ENCODE measurements at places on chromosomes 12 and 14.

DNA sequence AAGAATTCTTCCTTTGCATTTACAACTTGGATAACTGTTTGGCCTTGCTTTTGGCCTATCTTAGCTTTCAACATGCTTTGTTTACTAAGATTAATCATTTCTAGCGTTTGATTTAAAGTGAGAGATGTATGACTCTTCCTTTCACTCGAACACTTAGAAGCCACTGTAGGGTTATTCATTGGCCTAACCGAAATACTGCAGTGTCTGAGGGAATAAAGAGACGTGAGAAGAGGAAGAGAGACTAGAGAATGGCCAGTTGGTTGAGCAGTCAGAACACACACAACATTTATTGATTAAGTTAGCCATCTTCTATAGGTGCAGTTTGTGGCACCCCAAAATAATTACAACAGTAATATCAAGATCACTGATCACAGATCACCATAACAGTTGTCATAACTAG lies 62.3 kb upstream of the CCDC175 start:
- no peak for DNase-seq

DNA sequence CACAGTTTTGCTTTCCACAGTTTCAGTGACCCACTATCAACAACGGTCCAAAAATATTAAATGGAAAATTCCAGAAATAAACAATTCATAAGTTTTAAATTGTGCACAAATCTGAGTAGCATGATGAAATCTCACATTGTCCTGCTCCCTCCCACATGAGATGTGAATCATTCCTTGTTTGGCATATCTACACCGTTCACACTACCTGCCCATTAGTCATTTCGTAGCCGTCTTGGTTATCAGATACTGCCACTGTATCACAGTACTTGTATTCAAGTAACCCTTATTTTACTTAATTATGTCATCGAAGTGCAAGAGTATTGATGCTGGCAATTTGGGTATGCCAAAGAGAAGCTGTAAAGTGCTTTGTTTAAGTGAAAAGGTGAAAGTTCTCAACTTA lies 145.3 kb downstream of the SLC5A8 start:
- no peak for DNase-seq

GRCh38 chr12:122399592-122400373 lies 22.7 kb downstream of the CLIP1 start:
- peak; percentile 66 for DNase-seq

DNA sequence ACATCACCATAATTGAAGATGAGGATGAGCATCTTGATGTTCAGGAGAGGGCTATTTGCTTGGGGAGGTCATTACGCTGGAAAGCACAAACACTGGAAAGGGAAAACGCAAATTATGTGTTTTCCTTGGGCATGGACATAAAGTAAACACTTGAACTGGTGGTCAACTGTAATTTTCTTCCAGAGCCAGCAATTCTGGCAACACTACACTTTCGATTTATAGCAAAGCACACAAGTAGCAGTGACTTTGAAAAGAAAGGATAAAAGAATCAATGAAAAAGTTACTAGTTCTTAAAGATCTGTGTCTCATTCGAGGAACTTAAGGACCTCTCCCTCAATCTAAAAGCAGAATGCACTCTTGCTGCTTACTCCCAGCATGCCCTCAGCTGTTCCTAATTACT lies 2.2 kb downstream of the CLEC14A start:
- DNase-seq, result no peak

DNA sequence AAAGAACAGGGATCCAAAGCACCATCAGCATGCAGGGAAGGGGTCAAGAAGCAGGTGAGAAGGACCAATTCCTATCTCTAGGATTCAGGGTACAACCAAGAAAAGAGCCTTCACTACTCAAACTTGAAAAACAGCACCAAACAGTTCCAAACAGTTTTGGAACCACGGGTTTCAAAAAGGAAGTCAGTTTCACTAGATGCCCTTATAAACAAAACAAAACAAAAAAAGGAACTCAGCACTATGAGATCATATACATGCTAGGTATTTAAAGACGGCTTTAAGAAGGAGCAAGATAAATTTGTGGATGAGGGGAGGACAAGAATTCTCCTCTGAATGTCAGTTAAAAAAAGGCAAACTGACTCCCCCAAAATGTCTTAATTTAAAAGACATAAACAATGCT lies 6.0 kb downstream of the INSM2 start:
- DNase-seq, result no peak

DNA sequence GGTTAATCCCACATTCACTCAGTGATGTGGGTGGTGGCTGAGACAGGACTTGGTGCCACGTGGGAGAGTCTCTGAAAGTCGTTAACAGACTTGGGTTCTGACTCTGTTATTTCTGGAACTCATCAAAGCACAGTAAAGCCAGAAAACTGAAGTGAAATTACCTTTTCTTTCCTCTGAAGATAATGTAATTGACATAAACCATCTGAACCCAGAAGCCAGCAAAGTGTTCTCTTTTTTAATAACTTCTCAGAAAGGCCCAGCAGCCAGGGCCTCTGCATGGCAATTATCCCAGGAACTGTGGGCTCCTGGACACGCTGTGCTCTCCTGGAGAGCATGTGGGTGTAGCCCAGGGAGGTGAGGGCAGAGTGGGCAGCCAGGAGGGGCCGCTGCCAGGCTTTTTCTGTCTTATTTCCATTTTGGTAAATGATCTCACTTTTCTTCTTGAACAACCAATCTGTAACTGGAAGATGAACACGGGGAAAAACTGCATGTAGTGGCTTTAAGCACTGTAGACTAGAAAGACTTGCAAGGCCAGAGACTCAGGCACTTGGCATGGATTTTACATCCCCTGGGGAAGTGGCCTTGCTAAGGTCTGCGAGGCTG lies 444.1 kb upstream of the TMEM132C start:
- no peak for DNase-seq

DNA sequence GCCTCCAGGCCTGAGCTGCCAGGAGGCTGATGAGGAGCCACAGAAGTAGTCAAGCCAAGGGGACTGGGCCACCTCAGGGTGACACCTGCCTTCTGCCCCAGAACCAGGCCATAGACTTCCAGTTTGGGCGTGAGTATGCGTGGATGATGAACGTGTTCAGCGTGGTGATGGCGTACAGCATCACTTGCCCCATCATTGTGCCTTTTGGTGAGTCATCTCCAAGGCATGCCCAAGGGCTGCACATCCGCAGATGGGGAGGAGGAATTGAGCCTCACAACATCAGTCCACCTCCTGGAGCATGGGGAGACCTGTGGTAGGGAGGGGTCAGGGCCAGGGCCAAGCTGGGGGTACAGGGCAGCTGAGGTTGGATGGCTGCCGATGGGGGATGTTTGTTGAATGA lies 22.3 kb downstream of the NGB start:
- DNase-seq, result no peak

GRCh38 chr12:29234965-29235626 lies 86.0 kb downstream of the FAR2 start:
- DNase-seq, result no peak

GRCh38 chr12:81530352-81530751 lies 228.8 kb downstream of the PPFIA2 start:
- DNase-seq, result no peak

DNA sequence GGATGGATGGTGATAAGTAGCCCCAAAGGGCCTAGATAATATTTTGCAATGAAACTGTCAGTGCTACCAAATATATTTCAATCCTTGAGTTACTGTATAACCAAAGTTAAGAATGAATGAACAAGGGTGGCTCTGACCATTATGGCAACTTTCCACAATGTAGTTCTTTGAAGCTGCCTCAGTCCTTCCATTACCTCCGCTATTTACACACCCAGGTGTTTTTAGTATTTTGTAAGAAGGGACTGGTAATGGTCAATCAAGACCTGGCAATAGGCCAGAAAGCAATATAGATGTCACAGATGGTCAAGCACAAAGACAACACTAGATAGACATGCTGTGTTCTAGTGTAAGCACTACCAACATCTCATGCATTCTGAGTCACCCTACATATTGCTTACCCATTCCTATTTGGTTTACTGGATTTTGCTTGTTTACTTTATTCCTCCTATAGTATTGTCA lies 16.3 kb downstream of the DUSP16 start:
- no peak for DNase-seq

DNA sequence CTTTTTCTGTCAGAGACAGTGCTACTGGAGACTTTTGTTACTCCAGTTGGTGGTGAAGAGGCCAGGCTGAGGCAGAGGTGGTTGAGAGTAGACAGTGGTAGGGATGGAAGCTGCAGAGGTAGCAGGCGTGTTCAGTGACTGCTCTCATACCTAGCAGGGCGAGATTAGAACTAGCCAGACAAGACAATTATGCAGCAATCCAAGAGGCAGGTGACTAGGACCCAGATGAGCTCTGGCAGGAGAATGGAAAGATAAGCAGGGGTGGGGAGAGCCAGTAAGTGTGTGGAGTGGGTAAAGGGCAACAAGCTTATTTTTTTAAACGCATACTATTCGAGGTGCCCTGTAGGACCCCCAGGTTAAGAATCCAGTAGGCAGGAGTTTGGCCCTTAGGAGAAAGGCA lies 4.8 kb downstream of the PPP1R36 start:
- DNase-seq, result no peak

- DNase-seq, result no peak
Observed at GRCh38 chr12:104216521-104216924, 944 bp downstream of the TXNRD1 start.

DNA sequence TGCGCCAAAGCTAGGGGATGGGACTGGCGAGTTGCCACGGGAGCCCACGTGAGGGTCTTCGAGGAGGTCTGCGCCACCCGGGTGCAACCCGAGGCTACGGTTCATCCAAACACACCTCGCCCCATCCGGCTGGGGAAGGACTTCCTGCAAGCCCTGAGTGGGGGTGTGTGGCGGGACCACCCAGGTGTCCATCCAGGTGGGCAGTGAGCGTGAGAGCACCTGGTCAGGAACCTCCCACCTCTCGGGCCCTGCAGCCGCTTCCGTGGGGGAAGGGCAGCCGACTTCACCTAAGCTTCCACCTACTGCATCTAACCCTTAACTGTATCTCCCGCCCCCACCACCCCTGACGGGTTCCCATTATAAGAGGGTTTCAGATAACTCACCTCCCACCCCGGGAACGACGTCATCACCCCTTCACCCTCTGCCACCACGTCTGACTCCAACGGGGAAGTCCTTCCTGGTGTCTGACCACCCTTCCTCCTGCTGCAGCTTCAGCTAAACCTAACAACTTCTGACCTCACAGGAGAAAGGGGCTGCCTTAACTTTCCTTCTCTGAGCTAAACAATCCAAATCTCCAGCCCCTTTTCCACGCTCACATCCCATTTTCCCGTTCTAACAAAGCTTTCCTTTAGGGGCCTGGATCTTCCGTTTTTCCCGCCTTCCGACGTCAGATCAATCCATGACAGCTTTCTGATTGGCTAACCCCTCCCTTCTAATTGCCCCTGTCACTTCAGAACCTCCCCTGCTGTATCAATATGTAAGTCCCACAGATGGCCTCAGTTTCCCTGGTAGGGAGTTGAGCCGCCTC lies 27.4 kb upstream of the SMUG1 start:
- DNase-seq, result no peak

GRCh38 chr12:64733857-64734256 lies 25.3 kb downstream of the GNS start:
- no peak for DNase-seq

DNA sequence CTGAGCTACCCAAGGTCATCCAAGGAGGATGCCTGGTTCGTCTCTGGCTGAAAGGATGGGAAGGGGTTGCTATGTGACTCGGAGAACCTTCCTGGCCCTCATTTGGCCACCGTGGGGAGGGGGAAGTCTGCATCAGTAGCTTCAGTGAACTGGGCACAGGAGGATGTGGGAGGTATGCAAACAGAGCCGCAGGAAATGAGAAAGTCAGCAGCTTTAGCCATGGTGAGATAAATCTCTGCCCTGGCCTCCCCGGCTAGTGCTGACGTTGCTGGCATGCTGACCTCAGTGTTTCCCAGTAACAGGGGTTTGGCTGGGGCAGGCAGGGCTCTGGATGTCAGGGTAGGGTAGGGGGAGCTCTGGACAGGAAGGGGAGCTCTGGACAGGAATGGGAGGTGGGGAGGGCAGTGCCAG lies 2.3 kb upstream of the CEBPE start:
- no peak for DNase-seq
